ENCODE measurements at places on chromosomes 7 and 10.

DNA sequence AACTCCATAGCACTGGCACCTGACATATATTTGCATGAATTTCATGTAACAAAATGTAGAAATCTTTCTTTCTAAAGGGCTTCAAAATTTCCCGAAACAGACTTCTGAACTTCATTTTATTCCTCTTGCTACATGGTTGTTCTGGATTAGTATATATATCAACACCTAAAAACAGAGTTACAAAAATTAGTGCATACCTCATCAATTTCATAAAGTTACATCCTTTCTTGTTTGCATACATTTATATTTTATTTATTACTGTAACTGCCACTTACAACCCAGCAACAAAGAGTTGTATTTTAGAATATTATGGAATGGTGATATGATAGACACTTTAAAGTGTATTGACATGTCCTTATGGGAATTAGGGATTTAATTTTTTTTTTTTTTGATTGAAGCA lies 2.0 kb upstream of the ITGB8 start:
- no peak for DNase-seq

GRCh38 chr7:107684947-107685463 lies 24.4 kb downstream of the SLC26A4 start:
- no peak for DNase-seq

- no peak for DNase-seq
Measured at GRCh38 chr7:47672977-47673381, 91.1 kb upstream of the TNS3 start.

DNA sequence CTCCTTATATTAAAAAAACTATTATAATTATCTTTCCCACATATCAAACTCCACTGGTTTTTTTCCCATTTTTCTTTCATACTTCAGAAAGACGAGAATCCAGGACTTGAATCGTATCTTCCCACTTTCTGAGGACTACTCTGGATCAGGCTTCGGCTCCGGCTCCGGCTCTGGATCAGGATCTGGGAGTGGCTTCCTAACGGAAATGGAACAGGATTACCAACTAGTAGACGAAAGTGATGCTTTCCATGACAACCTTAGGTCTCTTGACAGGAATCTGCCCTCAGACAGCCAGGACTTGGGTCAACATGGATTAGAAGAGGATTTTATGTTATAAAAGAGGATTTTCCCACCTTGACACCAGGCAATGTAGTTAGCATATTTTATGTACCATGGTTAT lies 15.9 kb downstream of the SRGN start:
- no peak for DNase-seq

DNA sequence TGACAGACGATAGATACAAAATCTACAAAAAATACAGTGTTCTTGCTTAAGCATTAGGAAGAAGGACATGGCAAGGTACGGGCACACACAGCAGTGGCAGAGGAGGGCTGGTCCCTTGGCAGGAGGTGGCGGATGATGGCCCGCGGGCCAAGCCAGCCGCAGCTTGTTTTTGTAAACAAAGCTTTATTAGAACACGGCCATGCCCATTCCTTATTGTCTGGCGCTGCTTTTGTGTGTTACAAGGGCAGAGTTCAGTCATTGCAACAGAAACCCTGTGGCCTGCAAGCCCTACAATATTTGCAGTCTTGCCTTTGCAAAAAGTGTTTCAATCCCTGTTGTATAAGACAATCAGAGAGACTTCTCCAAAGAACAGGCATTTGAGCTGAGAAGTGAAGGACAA lies 30.7 kb downstream of the FGFR2 start:
- DNase-seq: no peak
